ENCODE measurements at places on chromosomes 3 and 15.

DNA sequence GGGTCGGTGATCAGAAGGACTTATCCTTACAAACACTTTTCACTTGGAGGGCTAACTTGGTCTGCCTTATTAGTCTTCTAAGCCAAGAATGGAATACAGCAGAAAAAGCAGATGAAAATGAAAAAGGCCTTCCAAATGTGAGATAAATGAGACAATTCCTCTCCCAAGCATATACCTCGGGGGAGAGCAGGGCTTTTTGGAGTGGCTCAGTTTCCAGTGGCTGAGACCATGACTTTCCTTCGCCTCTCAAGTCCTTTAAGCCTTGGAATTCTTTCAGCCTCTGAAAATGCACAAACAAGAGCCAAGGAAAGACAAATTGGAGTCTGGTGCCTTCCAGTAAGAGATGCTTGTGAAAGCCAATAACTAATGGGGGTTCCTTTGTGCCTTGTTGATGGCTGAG is 130.9 kb downstream of the DTWD1 start:
- DNase-seq, result no peak

- no peak for DNase-seq
These were observed 249.2 kb downstream of the CBLB start for GRCh38 chr3:105619651-105620050.

DNA sequence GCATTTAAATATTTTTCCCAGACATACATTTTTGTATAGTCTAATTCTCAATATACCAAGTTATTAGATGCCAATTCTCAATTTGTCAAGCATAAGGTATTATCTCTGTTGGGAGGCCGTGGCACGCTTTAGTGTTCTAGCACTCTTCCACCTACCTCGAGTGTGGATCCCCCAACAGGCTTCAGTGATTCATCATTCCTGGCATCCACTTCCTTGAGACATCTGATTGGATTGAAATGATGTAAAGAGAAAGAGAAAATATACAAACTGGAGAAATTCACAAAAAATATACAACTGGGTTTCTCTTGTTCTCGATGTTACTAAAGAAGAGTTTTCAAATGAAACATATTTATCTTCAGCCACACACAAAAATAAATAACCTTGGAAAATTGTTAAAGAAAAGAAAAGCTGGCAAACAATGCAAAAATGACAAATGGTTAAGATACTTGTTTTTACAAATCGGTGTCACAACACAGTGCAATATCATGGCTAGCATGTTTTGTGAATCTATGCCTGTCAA is 218.0 kb upstream of the CDIN1 start:
- no peak for DNase-seq

- DNase-seq, result no peak
These were observed 92.5 kb upstream of the MB21D2 start for GRCh38 chr3:193010191-193010590.

DNA sequence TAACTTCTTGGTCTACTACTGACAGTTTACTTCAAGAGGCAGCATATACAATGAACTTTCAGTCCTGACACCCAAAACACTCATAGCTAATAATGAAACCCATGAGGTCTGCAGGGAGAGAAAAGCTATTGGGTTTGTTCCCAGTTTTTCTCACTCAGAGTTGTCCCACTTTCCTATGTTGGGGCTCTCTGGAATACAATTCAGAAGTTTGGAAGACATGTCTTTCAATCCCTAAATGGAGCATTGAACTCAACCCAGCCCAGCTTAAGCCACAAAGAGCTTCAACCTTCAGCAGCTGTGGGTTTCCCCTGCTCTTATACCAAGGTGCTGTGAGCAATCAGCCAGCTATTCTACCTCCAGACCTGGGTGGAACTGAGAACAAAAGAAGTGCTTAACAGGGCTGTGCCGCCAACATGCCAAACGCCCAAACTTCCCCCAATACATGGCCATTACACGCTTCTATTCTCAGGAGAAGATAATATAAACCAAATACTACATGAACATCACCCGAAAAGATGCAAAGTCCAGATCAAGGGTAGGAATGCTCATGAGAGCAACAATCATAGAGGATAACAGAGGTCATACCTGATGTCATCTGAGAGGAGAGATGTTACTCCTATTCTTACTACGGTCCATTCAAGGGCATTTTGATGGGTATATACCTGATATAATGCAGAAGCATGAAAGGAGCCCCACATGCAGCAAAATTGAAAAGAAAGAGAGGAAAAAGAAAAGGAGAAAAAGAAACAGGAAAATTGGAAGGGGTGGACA is 131.2 kb upstream of the TGFBR2 start:
- DNase-seq, result no peak

GRCh38 chr3:105647047-105647446 is 221.8 kb downstream of the CBLB start:
- no peak for DNase-seq

DNA sequence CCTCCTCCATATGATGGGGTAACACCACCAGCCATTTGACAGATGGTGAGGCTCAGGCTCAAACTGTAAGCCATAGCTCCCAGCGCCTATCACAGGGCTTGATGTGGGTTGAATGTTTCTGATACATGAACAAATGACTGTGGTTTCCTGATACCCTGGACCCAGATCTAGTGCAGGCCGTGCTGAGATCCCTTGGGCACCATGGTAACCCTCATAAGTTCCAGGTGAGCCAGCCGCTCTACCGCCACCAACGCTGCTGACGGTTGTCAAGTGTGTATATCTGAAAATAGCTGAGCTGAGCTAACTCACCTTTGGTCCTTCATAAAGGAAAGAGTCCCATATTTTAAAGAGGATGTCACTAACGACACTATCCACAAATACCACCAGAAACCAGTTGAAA is 74.5 kb downstream of the TBC1D2B start:
- DNase-seq, result no peak

GRCh38 chr3:7238565-7239295 is 377.8 kb downstream of the GRM7 start:
- DNase-seq, result no peak

GRCh38 chr3:169404520-169404890 is 259.0 kb downstream of the MECOM start:
- no peak for DNase-seq

- DNase-seq, result no peak
These were observed 316.9 kb upstream of the ICE2 start for GRCh38 chr15:60795889-60796288.

DNA sequence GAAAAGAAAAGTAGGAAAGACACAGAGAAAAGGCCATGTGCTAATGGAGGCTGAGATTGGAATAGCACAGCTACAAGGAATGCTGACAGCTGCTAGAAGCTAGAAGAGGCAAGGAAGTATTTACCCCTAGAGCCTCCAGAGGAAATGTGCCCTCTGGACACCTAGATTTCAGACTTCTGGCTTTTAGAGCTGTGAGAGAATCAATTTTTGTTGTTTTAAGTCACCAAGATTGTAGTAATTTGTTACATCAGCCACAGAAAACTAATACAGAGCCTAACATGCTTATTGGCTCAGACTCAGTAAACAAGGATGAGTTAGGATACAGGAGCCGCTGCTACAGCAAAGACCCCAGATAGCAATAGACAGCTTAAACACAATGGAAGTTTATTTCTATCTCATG is 33.1 kb upstream of the GLCE start:
- DNase-seq, result peak; percentile 58

GRCh38 chr3:104911376-104911775 is 455.3 kb upstream of the ALCAM start:
- no peak for DNase-seq

DNA sequence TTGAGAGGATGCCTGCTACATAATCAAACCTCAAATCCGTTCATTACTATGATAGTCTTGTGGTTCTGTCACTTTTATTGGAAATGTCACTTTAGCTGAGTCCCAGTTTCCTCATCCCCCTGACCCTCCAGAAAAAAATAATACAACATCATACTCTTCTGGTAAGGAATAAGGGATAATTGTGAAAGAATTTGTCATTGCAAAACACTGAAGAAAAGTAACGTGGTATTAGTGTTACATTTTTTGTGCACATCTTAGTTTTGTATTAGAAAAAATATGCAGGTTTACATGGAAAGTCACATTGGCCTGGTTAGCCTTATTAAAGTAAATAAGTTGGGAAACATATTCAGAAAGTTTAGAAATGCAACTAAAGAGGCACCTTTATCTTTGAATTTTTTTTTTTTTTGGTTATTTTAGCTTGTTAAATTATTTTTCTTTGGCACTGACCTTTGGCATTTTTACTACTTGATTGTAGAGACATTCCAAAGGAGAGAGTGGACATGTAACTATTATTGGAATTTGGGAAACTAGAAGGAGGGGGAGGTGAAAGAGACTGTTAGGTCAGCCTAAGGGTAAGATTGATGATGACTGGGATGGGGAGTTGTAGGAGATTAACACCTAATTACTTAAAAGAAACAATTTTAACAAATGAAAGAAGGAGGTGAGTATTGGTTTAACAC is 462.2 kb upstream of the RARB start:
- DNase-seq, result no peak

DNA sequence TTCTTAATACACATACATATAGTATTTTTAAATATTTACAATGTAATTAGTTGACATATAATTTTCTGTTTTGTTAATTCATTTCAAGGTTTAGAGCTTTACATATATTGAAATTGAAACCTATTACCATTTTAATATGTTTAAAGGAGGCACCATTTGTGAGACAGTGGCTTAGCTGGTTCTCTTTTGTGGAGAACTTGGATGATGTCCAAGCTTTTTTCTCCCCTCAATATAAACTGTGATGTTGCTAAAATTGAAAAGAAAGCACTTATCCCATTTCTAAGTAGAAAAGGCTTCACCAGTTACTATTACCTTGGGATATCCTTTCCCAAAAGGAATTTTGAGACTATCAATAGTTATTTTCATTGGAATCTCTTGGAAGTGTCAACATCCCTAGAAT is 707.2 kb downstream of the NTRK3 start:
- no peak for DNase-seq

GRCh38 chr3:125294411-125294810 is 80.7 kb downstream of the ZNF148 start:
- DNase-seq, result no peak

DNA sequence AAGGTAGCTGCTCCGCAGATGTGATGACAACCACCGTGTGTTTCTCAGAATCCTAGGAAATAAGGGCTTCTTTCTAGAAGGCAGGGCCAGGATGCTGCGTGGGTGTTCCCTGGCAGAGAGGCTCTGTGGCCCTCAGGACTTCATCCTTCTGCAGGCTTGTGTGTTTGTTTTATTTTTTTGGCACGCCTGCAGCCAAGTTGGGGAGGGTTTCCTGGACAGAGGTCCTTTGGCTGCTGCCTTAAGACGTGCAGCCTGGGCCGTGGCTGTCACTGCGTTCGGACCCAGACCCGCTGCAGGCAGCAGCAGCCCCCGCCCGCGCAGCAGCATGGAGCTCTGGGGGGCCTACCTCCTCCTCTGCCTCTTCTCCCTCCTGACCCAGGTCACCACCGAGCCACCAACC is at the start of gene CLEC3B:
Gene CLEC3B, plus strand, starts transcription at position 266 of the 400 bp plus-strand sequence. Its CDS starts 60 bp downstream, at position 326.
- DNase-seq, result no peak

DNA sequence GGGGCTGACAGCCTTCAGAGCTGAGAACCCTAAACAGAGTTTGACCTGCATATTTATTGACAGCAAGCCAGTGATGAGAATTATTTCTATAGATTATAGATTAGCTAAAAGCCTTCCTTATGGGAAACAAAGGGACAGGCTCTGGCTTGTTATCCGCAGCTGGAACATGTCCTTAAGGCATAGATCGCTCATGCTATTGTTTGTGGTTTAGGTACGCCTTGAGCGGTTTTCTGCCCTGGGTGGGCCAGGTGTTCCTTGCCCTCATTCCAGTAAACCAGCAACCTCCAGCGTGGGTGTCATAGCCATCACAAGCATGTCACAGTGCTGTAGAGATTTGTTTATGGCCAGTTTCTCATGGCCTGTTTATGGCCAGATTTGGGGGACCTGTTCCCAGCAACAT is 10.2 kb upstream of the FAH start:
- DNase-seq, result no peak

- no peak for DNase-seq
These were observed 522 bp downstream of the PDZRN3 start for GRCh38 chr3:73624017-73624820.

DNA sequence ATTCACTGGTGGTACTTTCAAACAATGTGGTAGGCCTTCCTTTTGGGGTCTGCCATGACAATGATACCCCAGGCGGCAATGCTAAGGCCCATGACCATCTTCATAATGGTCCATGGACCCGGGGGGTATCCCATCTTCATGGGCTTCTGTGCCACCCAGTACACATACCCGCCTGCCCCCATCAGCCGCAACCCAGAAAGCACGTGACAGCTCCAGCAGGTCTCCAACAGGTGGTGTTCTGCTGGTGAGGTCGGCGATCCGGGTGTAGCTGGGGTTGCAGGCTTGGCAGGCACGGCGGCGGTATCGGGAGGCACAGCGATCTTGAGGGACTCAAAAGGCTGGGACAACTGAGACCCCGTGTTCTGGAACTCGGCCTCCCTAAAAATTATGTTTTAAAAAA is 214.5 kb downstream of the SNRPN start:
- DNase-seq, result no peak

- no peak for DNase-seq
These were observed 4.9 kb downstream of the IL5RA start for GRCh38 chr3:3105246-3105645.

GRCh38 chr3:13822042-13822441 is 57.8 kb downstream of the WNT7A start:
- no peak for DNase-seq

GRCh38 chr3:149443545-149443912 is 31.0 kb upstream of the TM4SF4 start:
- no peak for DNase-seq

DNA sequence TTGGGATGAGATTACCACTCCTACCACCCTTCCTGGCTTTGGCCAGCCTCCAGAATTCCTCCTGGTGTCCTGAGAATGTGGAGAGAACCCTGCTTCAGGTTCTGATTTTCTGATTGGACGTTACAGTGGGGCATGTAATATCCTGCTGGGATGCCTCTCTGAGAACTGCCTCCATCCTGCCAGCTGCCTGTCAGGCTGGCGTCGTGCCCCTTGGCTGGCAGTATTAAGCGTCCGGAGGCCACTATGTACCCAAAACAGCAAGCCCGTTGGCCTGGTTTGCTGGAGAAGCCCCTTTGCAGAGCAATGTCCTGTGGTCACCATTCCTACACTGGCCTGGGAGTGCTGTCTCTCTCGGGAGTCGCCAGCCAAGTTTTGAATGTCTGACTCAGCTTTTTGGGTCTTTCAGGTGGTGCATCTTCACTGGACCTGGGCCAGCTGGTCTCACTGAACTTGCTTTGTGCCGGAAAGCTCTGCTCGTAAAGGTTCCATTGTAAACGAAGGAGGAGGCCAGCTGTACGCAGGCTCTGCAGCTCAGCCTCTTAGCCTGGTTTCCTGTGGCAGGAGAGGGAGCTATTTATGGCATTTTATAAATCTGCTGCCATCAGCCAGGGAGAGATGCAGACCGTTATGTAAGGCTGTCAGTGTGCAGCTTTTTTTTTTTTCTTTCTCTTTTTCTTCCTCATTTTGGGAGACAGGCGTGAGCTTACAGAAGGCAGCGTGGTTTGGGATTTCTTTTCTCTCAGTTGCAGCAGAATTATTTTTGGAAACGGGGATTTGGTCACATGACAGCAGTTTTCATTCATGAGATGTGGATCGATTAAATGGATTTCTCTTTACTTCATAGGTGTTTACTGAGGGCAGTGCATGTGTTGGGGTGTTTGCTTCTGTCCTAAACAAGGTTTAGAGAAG is 19.0 kb upstream of the TRAK1 start:
- peak; percentile 84 for DNase-seq

Measured in NCI-H2171 treated with DMSO at 0.1 percent for 48 hours (cell line).